ENCODE measurements at places on chromosomes 6 and 20.

DNA sequence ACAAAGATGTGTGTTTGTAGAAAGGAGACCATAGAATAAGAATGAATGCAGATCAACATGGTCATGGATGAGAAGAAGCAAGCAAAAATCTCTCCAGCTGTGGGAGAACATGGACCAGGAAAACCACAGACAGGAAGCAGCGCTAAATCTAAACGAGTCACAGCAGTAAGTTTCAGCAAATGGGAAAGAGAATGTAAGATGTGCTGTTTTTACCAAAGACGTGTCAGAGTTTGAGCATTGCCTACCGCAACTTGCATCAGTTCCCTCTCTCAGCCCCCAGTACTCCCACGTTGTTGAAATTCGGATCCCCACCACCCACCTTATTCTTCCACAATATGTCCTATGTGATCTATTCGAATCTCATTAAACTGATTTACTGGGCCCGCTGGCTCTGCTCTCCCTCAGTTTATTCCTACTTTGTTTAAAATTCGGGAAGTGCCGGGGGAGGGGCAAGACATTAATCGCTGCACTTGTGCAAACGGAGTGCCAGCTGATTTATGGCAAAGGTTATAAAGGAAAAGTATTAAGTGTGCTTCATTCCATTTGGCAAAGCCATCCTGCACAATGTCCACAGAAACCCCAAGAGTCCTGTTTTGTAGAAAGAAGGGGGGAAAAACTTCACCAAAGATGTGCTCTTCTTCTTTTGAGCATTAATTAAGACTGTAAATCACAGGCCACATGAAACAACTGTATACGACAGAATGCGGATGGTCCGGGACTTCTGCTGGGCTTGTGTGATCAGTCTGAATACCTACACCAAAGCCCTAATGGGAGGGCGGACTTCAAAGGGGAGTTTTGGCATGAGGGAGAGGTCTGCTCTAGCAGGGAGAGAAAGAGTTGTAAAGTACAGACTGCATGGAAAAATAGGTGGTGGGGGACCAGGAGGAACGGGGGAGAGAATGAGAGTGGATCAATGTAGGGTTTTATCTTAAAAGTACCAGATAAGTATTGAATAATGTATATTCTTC is 59.1 kb upstream of the PRDM1 start:
- no peak for DNase-seq

GRCh38 chr6:163731215-163732013 is 316.9 kb downstream of the QKI start:
- no peak for DNase-seq

DNA sequence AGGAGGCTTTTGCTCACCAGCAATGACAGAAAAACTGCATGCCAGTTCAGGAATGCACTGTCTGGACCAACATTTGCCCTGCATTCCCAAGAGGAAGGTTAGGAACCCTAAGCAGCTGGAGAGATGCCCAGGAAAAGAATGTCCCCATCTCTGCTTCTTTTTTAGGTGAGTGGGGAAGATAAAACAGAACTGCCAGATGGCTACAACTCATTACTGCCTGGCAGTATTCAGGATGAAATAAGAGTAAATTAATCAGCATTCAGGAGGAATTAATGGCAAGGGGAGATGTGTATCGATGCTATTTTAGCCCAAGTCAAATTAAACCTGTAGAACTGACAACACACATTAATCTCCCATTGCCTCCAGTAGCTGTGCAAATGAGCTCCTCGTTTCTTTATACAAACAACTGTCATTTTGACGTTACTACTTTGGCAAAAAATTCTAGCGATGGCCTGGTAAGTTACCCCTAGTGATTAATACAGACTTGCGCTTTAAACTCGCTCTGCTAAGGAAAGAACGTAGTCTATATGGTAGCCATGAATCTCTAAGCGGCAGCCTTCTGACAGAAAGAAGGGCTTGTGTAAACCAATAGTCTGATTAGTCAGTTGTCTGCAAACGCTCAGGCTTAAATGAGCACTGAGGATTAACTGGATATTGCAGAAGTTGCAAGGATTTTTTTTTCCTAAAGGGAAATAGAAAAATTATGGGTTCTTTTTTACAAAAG is 16.7 kb upstream of the SMLR1 start:
- DNase-seq, result no peak

DNA sequence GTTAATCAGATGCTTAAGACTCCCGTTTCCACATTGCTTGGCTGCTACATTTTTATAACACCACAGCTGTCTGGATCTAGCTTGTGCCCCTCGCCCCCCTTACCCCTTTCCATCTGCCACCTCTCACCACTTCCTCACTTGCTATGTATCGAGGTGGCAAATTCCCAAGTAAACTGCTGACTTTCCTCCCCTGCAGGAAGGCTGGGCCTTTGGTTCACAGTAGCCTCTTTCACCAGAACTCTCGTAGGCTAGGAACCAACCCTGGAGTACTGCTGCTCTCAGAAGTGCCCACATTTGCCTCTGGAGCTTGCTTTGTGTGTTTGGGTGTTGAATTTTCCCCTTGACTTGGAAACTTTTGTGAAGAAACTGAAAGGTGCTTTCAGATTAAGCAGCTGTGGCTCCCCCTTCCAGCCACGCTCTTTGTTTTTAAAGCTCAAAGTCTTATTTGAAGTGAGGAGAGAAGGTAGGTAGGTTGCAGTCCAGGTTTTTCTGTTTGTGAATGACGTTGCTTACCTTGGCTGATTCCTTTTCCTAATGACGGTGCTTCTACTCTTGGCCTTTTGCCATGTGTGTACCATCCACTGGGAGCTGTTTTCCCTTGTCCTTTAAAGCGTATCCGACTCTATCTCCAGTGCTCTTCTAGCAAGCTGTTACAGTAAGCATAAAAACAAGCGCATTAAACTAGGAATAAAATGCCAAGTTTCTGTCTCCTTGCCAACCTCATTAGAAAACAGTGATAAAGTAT is 90.4 kb downstream of the CARMIL1 start:
- DNase-seq, result no peak

GRCh38 chr6:156686301-156686994 is 90.7 kb upstream of the ARID1B start:
- no peak for DNase-seq

GRCh38 chr20:11520596-11520995 is 397.1 kb upstream of the BTBD3 start:
- DNase-seq, result no peak

DNA sequence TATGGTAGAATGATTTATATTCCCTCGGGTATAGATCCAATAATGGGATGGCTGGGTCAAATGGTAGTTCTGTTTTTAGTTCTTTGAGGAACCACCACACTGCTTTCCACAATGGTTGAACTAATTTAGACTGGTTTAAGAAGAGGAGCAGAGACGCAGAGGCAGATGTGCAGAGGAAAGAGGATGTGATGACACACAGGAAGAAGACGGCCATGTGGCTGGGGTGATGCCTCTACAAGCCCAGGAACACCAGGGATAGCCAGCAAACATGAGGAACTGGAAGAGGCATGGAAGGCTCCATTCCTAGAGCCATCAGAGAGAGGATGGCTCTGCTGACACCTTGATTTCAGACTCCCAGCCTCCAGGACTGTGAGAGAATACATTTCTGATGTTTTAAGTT is 218.3 kb upstream of the DTNBP1 start:
- no peak for DNase-seq

- DNase-seq, result no peak
Measured at GRCh38 chr6:147986846-147987245, 355.8 kb upstream of the SASH1 start.

- DNase-seq, result no peak
Measured at GRCh38 chr20:922781-923180, 6.6 kb upstream of the ANGPT4 start.

GRCh38 chr20:8301655-8302054 is 169.6 kb downstream of the PLCB1 start:
- no peak for DNase-seq

- DNase-seq, result no peak
Measured at GRCh38 chr6:54903884-54904283, 57.3 kb downstream of the FAM83B start.

DNA sequence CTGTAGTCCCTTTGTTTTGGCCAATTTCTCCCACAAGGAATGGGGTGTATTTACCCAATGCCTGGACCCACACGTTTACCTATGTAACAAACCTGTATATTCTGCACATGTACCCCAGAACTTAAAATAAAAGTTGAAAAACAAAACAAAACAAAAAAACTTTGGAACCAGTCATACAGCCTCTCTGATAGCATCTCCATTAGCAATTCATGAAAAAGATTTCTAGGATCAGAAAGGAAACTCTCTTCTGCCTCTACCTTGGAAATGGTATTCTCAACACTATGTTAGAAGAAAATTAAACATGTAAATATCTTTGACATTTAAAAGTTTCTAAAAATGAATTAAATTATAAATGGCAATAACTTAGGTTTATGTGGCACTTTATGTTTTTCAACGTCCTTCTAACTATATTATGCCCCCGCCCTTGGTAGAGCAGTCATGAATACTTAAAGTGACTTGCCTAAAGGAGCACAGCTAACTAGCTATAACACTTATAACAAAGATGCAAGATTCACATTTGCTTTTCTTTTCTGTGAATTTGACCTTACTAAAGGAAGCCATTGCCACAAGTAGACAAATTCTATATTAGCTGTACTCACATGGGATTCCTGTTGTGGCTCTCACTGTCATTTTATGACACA is 147.5 kb upstream of the FKBP1C start:
- no peak for DNase-seq

DNA sequence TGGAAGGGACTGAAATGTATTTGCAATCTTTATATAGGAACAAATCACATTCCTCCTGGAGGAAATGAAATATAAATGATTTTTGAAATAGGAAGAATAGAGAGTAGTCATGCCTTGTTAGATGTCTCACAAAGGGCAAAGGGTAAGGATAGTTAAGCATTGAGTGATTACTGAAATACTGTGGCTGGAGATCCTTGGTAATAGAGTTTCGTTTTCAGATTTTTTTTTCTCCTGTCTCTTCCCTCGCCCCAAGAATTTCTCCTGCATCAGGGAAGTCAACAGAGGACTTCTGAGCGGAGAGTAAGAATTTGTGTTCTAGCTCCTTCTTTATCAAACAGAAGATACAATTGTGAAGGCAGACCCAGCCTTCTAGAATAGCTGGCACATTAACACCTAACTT is 79.4 kb downstream of the PLCB4 start:
- no peak for DNase-seq

DNA sequence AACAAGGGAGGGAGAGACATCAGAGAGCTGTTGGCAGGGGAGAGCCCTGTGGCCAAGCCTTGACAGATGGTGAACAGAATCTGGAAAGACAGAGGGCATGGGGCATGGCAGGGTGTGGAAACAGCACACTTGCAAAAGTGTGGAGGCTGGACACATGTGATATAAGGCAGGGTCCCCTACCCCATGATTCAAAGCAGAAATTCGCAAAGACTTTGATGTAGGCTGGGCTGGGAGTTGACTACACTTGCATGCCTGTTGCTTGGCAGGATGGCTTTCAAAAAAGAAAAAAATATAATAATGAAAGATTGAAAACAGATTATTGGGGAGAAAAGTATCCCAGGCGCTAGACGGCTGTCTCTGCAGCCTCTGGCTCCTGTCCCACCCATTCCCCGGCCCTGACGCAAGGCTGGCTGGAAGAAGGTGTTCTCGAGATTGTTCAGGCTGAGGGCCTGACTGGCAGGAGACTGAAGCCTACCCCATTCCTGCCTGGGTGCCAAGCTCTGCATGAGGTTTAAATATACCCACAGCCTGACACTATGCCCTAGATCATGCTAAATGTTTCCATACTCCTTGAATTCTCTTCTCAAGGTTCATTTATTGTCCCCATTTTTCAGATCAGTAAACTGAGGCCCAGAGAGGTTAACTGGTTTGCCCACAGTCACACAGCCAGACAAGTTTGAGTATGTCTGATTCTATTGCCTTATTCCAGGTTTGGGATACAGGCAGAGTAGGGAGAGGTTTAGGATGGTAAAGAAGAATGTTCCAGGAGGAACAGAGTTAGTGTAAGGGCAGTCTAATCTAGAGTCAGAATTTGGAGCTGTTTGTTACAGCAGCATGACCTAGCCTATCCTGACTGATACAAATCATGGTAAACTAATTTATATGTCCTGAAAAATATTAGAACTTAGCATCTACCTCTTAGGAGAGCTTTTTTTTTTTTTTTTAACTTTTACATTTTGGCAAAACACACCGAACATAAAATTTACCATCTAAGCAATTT is 23.4 kb upstream of the CCN5 start:
- DNase-seq, result no peak

- no peak for DNase-seq
Measured at GRCh38 chr20:10733122-10733521, 59.3 kb upstream of the JAG1 start.

- peak; percentile 43 for DNase-seq
Measured at GRCh38 chr20:61263084-61263695, 11.1 kb downstream of the CDH4 start.

- DNase-seq, result no peak
Measured at GRCh38 chr6:114839019-114839418, 496.2 kb upstream of the HS3ST5 start.

- no peak for DNase-seq
Measured at GRCh38 chr6:49772285-49772684, 14.8 kb downstream of the PGK2 start.

DNA sequence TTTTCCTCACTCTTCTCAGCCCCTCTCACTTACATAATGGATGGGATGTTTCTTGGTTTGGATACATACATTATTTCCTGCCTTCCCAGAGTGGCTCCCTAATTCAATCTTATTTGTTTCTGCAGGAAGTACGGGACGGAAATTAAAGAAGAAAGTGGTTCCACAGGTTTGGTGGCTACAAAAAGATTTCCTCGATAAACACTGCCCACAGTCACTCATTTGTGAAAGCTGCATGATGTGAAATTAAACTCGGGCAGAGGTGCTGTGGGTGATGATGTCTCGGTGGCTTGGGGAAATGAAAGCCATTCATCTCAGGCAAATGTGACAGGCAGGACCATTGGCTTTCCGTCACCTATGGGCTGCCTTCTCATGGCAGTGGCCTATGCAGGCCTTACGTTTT is 119.5 kb upstream of the KCNG1 start:
- DNase-seq, result no peak

GRCh38 chr20:63404129-63405085 is 43.3 kb upstream of the CHRNA4 start:
- no peak for DNase-seq

GRCh38 chr6:45900808-45901752 is 114.6 kb downstream of the CLIC5 start:
- no peak for DNase-seq

DNA sequence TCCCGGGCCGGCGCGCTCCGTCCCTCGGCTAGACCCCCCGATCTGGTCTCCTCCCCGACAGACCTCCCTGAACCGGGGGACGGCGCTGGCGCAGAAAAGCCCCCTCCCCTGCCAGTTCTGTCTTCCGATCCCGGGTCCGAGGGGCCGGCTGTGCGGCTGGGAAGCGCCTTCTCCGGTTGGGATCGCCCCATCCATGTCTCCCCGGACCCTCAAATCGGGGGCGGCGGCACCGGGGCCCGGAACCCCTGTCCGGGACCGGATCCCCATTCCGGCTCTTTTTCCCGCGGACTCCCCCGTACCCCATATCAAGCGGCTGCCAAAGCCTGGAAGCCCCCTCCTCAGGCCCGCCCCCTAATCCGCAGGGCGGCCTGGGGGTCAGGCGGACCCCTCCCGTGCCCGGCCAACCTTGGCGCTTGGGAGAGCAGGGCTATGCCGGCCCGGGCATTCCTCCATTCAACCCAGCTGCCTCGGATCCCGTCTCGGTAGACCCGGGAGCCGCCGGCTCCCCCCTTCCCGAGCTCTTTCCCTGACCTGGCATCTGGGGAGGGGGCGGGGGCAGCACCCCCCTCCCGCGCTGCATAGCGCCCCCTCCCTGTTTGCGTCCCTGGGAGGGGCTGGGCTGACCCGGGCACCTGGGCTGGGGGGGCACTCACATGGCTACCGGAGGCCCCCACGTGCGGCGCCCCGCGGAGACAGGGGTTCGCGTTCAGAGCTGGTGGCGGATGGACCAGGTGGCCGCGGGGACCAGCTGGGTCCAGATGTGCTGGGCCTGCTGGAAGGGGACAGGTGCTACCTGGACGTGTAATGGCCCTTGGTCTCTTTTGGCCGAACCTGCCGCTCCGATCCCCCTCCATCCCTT is 643 bp downstream of the DLGAP4 start:
- DNase-seq, result no peak
